Upper lobe of left lung (tissue), 6 donors: ENCODE measurements at places on chromosomes 5 and 9. TPM values are rescaled to one million over a fixed set of nuclear protein-coding genes. Genes with fewer than 3 reads are reported as not detected.
A peak's percentile ranks its signal among the peaks of the same experiment; 100 is the strongest.

GRCh38 chr5:68264024-68264956 is 48.7 kb downstream of the PIK3R1 start:
- no peaks in the 10 kb centered on the region for H3K36me3 ChIP-seq
- peak overlapping the region; percentile 67 for H3K27ac ChIP-seq
- DNase-seq: no peak
- no peaks in the 10 kb centered on the region for H3K27me3 ChIP-seq
- H3K4me1 ChIP-seq: peaks cover 56% of the 10 kb centered on the region
- no peak overlapping the region for H3K4me3 ChIP-seq

- H3K36me3 ChIP-seq: no peaks in the 10 kb centered on the region
- H3K27ac ChIP-seq: no peak overlapping the region
- no peak for DNase-seq
- H3K4me3 ChIP-seq: no peak overlapping the region
- H3K27me3 ChIP-seq: no peaks in the 10 kb centered on the region
Measured at GRCh38 chr5:174741352-174741751, 17.0 kb downstream of the MSX2 start.

- DNase-seq: no peak
- no peak overlapping the region for H3K4me3 ChIP-seq
- H3K27ac ChIP-seq: no peak overlapping the region
- no peaks in the 10 kb centered on the region for H3K27me3 ChIP-seq
- H3K4me1 ChIP-seq: peaks cover 32% of the 10 kb centered on the region
Measured at GRCh38 chr9:109095321-109095720, 24.4 kb downstream of the TMEM245 start.

- H3K36me3 ChIP-seq: no peaks in the 10 kb centered on the region
- H3K27me3 ChIP-seq: no peaks in the 10 kb centered on the region
- peak; percentile 68 for DNase-seq
- peak overlapping the region; percentile 63 for H3K27ac ChIP-seq
- H3K4me1 ChIP-seq: peaks cover 8% of the 10 kb centered on the region
- H3K4me3 ChIP-seq: no peak overlapping the region
Measured at GRCh38 chr5:10288592-10289219, 19.0 kb downstream of the CMBL start.

DNA sequence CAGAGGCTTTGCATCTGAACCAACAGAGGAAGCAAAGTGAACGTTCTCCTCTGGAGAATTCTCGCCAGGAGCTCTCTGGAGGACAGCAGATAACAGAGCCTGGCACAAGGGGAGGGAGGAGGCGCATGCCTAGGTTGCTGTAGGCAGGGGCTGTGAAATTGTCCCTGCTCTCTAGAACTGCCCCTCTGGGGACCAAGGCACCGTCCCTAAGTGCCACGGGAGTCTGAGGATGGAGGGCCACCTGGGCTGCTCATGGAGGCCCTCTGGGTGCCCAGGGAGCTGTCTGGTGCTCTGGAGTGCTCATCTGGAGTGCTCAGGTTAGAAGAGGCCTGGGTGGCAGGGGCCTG is 77.6 kb downstream of the CACNA1B start:
- no peak for DNase-seq
- H3K4me1 ChIP-seq: no peaks in the 10 kb centered on the region
- H3K27me3 ChIP-seq: no peaks in the 10 kb centered on the region

DNA sequence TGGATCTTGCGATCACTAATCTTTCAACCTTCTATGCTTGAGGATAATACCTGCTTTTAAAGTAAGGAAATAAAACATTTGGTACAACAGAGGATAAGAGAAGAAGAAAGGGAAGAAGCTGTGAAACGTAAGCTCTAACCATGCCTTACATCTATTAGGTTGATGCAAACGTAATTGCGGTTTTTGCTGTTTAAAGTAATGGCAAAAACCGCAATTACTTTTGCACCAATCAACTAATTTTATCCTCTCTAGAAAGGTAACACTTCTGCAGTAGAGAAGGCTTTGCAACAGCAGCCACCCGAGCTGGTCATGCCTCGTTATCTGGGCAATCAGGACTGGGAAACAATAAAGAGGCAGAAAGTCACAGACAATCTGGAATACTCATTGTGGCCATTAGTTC is 224.1 kb downstream of the MED10 start:
- no peak overlapping the region for H3K4me3 ChIP-seq
- H3K27me3 ChIP-seq: no peaks in the 10 kb centered on the region
- H3K27ac ChIP-seq: no peak overlapping the region

GRCh38 chr9:129174102-129174723 is 3.8 kb downstream of the IER5L start:
- no peaks in the 10 kb centered on the region for H3K36me3 ChIP-seq
- H3K27ac ChIP-seq: peak overlapping the region; percentile 91
- H3K27me3 ChIP-seq: no peaks in the 10 kb centered on the region
- DNase-seq: peak; percentile 96

GRCh38 chr9:114908104-114908622 is 22.2 kb downstream of the TNFSF8 start:
- no peaks in the 10 kb centered on the region for H3K36me3 ChIP-seq
- peak; percentile 55 for DNase-seq

DNA sequence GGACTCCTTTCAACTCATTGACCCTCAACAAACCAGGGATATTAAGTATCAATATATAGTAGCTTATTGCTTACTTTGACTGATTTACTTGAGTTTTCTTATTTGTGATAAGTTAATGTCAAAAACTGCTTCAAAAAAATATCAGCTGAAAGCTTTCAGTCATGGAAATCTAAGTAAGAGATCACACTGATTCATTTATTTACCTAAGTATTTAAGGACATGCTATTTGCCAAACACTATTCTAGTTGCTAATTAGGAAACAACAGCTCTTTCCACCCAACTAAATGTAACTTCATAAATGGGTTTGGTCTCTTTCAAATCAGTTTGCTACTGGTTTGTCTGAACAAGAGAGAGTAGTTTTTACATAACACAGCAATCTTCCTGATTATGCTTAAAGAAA is 48.2 kb downstream of the CHD1 start:
- peaks cover 7% of the 10 kb centered on the region for H3K4me1 ChIP-seq
- no peak overlapping the region for H3K4me3 ChIP-seq
- H3K27me3 ChIP-seq: no peaks in the 10 kb centered on the region

Gene OR1Q1
- not detected for total RNA-seq
